Activated CD4-positive, alpha-beta T cell treated with anti-CD3 and anti-CD28 coated beads, Interleukin-2, amount 10 ng/mL, durations not matched to agents 24 days and 14 days (primary cell): ENCODE measurements at places on chromosomes 2 and 18. TPM values are rescaled to one million over a fixed set of nuclear protein-coding genes. Genes with fewer than 3 reads are reported as not detected.

- H3K4me1 ChIP-seq = peaks cover 59% of the 10 kb centered on the region
- H3K27me3 ChIP-seq = no peaks in the 10 kb centered on the region
- peak overlapping the region; percentile 87 for H3K4me3 ChIP-seq
- no peak for DNase-seq
- peak overlapping the region; percentile 98 for H3K27ac ChIP-seq
Observed at GRCh38 chr2:74031221-74031620, 46.5 kb downstream of the TET3 start.

DNA sequence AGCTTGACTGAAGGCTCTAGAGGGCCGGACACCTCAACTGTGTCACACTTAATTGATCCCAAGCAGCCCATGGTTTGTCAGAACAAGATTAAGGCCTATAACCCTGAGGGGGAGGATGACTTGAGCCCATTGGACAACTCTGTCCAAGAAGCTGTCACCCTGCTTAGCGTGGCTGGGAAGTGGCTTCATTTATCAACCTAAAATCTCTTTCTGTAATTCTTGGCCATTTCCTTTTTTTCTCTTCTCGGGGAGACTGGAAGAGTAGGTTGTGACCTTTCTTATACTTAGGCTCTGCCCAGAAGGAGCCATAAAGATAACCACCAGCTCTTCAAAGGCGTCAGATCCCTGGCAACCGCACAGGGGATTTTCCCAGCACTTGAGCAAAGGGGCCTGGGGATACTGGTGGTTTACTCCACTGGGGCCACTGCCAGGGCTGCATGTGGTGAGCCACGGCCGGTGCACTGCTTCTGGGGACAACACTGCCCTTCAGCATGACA, 265.5 kb downstream of the CYRIA start:
- H3K36me3 ChIP-seq = no peaks in the 10 kb centered on the region
- H3K4me3 ChIP-seq = no peak overlapping the region
- DNase-seq = no peak
- no peaks in the 10 kb centered on the region for H3K4me1 ChIP-seq
- no peaks in the 10 kb centered on the region for H3K27me3 ChIP-seq

IL37 gene
- not detected in 2 replicates for total RNA-seq

- DNase-seq = no peak
- H3K27me3 ChIP-seq = peaks cover 21% of the 10 kb centered on the region
- no peak overlapping the region for H3K27ac ChIP-seq
- H3K36me3 ChIP-seq = no peaks in the 10 kb centered on the region
- no peak overlapping the region for H3K4me3 ChIP-seq
Observed at GRCh38 chr2:98240786-98241398, 105.4 kb upstream of the CNGA3 start.

XDH gene
- not detected in 2 replicates for total RNA-seq

GRCh38 chr2:136308611-136309010, 190.7 kb upstream of the CXCR4 start:
- no peak overlapping the region for H3K27ac ChIP-seq
- H3K4me3 ChIP-seq = no peak overlapping the region
- DNase-seq = no peak
- H3K36me3 ChIP-seq = no peaks in the 10 kb centered on the region
- no peaks in the 10 kb centered on the region for H3K27me3 ChIP-seq
- peaks cover 31% of the 10 kb centered on the region for H3K4me1 ChIP-seq

DNA sequence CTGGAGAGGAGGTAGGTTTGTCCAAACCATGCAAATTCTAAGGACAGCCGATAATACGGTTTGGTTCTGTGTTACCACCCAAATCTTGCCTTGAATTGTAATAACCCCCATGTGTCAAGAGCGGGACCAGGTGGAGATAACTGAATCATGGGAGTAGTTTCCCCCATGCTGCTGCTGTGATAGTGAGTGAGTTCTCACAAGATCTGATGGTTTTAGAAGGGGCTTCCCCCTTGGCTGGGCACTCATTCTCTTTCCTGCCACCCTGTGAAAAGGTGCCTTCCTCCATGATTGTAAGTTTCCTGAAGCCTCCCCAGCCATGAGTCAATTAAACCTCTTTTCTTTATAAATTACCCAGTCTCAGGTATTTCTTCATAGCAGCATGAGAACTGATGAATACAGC, 295.2 kb downstream of the NBAS start:
- no peak overlapping the region for H3K27ac ChIP-seq
- DNase-seq = no peak
- H3K27me3 ChIP-seq = no peaks in the 10 kb centered on the region

GRCh38 chr18:7844017-7844416, 276.9 kb downstream of the PTPRM start:
- no peak overlapping the region for H3K27ac ChIP-seq
- DNase-seq = no peak
- no peaks in the 10 kb centered on the region for H3K4me1 ChIP-seq
- no peaks in the 10 kb centered on the region for H3K36me3 ChIP-seq

- no peak for DNase-seq
- no peak overlapping the region for H3K4me3 ChIP-seq
- peaks cover 17% of the 10 kb centered on the region for H3K36me3 ChIP-seq
- H3K27me3 ChIP-seq = no peaks in the 10 kb centered on the region
Observed at GRCh38 chr2:121417826-121418225, 112.9 kb upstream of the RNU4ATAC start.

FBLN7 gene
- 26.8 and 28.7 TPM in 2 replicates for total RNA-seq
